ENCODE measurements at places on chromosomes 11 and 22.

DNA sequence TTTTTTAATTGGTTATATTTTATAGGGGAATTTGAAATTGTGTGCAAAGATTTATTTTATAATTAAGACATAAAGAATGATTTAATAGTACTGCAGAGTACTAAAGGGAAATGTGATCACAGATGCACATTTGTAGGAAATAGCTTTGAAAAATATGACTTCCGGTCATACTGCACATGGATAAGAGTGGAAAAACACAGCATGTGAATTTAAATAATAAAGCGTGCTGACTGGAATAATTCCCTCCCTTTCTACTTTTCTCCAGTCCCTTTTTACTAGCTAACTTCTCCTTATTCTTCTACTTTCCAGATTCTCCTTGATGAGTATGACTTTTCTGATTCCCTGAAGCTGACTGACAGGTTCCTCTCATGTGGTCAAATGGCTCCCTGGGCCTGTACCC, 238.4 kb upstream of the CTSC start:
- no peak for DNase-seq

GRCh38 chr11:90476442-90477007, 253.7 kb upstream of the CHORDC1 start:
- DNase-seq = peak; percentile 8

DNA sequence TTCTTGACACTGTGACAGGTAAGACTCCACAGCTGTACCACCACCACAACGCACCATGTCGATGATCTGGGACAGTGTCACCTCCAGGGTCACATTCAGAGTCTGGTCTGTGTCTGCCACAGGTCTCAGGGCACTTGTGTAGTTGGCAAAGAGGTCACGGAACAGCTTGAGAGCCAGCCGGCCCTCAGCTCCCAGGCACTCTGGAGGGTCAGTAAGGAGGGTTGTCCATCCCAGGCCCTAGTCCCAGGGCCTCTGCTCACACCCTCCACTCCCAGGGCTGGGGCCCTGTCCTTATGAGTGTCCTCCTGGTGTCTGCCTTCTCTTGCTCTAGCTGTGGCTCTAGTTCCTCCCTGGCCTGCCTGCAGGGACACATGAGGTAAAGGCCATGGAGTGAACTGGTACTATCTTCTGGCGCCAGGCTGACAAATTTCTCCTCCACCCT, 1.4 kb downstream of the CHRNA10 start:
- no peak for DNase-seq

DNA sequence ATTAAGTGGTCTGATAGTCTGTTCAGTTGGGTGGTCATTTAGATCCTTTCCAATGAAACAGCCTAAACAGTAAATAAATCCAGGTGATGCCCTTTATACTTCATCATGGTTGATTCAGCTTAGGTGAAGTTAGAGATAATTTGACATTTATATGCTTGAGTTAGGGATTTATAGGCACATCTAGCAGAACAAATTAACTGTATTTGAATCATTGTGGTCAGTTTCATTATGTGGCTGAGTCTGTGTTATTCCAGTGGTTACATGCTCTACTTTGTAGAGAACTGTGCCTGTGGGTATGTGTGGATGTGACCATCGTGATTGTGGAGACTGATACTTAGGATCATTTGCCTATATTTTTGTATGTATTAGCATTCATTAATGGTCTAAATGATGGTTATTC, 194.6 kb downstream of the DDX10 start:
- DNase-seq = no peak

- no peak for DNase-seq
These were observed 413.9 kb downstream of the TENM4 start for GRCh38 chr11:79026803-79027445.

- DNase-seq = no peak
These were observed 3.3 kb downstream of the IL17REL start for GRCh38 chr22:50009251-50009650.

- no peak for DNase-seq
These were observed 87.5 kb downstream of the NAV2 start for GRCh38 chr11:19800162-19800561.

GRCh38 chr22:32900886-32901635, 99.6 kb downstream of the TIMP3 start:
- DNase-seq = no peak

DNA sequence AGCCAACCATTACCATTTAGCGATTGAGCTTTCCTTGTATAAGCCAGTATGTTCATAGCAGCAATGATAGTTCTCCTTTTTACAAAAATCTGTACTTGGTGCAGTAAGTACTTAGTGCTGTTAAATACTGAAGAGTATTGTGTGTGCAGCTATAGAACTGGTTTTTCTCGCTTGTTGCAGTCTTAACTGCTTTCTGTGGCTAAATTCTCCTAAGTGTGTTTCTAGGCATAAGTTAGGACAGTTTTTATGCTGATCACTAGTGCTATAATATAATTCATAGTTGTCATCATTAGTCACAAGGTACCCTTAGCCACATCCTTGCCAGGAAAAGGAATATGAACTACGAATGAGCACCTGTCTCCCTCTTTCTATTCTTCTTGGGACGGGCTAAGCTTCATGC, 107.7 kb downstream of the GRAMD1B start:
- DNase-seq = no peak

DNA sequence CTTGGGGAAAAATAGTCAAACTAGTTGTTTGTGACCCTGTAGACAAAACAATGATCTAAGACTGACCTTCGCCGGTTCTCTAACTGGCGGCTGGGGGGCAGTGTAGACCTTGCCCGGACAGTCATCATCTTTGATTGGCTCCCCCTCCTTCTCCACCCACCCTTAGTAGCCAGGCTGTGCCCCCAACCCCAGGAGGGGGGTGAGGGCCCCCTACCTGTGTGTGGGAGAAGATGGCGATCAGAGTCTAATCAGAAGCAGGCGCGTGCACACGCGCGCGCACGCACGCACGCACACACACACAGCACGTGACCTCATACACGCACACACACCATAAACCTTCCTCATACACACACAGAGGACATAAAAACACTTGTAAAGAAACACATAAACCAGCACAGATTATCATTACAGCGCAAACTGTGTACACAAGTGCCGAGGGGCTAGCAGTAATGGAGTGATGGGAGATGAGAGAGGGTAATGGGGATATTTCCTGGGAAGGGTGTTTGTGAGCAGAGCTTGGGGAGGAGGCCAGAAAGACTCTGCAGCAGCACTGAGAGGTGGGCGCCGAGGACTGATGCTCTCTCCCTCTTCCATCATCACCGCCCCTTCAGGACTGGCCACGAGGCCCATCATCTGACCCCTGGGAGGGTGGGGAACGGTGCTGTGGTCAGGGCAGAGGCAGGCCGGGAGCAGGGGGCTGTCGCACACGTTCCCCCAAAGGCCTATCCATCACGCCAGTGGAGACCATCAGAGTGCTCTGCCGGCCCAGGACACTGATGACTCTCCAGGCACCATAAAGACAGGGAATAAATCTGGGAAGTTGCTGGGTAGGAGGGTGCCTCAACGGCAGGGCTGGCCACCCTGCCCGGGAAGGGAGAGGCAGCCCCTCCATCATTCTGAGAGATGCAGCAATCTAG, 12.2 kb downstream of the NECTIN1 start:
- no peak for DNase-seq

- DNase-seq = no peak
These were observed 125.1 kb downstream of the SERGEF start for GRCh38 chr11:17887779-17888178.

DNA sequence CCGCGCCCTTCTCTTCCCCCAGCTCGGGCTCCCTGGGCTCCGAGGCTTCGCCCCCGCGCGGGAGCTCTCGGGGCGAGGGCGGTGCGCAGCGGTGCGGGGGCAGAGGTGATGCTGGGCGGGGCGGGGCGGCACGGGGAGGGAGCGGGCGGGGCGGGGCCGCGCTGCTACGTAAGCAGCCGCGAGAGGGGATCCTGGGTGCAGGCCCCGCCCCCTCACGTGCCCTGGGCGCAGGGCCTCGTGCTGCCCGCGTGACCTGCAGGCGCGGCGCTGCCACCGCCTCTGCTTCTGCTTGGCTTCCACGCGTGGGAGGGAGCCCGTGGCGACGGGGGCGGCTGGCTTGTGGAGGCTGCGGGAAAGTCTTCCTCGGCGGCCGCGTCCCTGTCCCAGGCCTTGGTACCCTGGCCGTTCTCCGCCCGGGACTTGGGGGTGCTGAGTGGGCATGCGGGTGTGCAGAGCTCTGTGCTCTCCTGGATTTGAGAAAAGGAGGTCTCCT, 132.6 kb upstream of the HSD17B12 start:
- no peak for DNase-seq

- DNase-seq = no peak
These were observed 21.2 kb downstream of the PDE2A start for GRCh38 chr11:72652873-72653630.

- DNase-seq = no peak
These were observed 578 bp upstream of the NUP160 start for GRCh38 chr11:47848700-47849155.

DNA sequence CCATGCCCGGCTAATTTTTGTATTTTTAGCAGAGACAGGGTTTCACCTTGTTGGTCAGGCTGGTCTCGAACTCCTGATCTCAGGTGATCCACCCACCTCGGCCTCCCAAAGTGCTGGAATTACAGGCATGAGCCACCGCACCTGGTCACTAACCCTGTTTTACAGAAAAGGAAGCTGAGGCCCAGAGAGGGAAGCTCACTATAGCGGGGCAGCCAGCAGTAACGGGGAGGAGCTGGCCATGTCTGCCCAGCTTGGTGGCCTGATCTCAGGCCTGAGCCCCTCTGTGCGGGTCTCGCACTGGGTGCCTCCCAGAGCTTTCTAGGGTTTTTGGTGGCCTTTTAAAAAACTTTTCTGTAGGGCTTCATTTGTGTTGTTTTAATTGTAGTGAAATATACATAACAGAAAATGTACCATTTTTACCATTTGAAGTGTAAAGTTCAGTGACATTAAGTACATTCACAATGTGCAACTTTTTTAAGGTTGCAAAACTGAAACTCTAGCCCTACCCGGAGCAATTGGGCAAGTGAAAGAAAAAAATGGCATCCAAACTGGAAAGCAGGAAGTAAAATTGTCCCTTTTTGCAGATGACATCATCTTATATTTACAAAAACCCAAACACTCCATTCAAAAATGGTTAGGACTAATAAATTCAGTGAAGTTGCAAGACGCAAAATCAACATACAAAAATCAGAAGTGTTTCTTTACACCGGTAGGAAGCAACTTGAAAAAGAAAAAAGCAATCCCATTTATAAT, 14.5 kb upstream of the CYTH4 start:
- no peak for DNase-seq

DNA sequence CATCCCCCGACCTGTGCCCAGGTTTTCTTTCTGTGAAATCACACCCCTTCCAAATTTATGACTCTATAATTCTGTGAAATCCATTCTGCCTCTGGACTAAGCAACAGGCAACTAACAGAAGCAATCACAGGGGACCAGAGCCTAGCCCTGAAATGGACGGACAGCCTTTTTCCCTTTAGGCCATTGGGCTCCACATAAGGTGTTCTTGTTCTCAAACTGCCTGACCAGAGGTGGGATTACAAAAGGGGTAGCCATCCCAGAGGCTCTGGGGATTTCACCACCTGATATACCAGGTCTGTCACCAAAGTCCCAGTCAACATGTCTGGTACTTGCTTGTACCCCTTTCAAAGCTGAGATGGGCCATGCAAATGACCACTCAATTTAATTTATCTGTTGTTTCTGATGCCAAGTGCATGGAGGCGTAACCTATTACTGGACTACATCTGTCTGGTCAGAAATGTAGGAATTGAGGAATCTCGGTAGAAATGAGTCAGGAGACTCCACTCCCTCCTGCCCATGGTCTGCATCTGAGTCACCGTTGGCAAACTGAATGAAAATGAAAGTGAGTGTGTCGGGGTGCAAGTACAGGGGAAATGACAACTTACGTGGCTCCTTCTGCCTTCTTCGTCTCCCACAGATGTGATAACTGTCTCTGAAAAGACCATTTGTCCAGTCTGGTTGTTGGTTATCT, 10.2 kb downstream of the DKK3 start:
- no peak for DNase-seq

DNA sequence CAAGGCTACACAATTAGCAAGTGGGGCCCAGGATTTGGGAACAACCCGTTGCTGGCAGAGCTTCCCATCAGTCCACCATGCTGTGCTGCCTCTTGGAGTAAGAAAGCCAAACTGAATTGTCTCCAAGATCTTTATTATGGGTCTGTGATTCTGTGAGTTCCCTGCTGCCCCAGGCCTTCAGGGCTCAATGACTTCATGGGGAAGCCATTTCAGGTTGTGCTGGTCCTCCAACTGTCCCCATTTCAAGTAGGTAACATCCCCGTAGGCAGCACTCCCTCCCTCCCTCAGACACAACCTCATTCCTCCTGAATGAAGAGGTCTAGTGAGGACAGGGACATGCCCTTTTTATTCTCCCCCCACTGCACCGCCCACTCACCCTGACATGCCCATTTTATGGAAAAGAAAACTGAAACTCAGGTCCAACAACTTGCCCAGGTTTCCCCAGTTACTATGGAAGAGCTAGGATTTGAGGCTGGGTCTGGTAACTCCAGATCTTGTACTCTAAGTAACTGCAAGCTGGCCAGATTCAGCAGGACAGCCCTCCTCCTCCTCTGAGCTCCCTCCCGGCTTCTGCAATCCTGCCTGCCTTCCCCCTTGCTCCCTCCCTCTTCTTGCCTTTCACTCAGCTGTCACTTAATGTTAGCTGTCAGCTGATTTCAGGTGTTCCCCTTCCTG, 8.2 kb upstream of the YWHAH start:
- no peak for DNase-seq
